ENCODE measurements at places on chromosomes 2 and 18.

DNA sequence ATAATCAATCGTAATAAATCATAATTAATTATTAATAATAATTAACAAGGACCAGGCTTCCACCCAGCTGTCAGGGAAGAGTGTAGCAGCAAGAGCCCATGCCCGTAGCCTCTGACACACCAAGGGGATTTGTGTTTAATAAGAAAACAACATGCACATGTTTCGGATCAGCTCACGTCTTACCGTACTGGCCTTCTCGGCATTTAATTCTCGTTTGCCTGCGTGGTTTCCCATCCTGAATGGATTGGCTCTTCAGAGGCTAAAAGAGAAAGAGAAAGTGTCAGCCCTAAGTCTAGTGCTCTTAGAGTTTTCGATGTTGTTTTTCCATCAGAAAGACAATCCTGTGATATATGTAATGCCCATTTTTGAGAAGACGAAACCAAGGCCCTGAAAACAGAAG lies 27.6 kb downstream of the MBP start:
- no peak for DNase-seq

DNA sequence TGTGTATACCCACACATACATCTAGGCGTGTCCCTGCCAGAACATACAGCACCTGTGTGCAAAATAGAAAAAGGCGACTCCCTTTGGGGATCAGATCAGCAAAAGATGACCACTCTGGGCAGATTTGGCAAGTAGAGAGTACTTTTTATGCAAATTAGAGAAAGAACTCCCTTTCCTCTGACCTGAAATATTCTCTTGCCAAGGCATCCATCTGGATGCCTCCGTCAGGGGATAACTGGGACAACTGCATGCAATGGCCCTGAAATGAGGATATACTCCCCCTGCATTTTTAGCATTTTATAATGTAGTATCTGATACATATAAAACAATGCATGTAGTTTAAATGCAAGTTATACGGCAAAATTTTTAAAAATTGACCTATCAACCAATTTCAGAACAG lies 247.7 kb downstream of the ICOS start:
- no peak for DNase-seq

GRCh38 chr18:75256376-75256775 lies 45.8 kb downstream of the TSHZ1 start:
- no peak for DNase-seq

DNA sequence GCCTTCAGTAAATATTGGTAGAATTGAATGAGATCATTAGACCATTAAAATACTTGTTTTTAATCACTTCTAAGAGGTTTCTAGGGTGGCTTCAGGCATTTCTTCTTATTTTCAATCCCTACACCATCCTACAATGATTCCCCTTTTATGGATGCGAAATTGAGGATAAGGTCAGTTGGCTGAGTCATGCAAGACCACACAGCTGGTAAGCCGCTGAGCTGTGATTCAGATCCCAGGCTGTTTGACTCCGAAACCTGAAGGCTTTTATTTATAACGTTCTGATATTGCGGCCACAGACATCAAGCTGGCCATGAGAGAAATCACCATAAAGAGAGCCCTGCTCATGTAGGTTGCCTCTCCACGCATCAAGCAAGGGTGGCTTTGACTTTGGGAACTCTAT lies 133.4 kb downstream of the VAPA start:
- DNase-seq: no peak

DNA sequence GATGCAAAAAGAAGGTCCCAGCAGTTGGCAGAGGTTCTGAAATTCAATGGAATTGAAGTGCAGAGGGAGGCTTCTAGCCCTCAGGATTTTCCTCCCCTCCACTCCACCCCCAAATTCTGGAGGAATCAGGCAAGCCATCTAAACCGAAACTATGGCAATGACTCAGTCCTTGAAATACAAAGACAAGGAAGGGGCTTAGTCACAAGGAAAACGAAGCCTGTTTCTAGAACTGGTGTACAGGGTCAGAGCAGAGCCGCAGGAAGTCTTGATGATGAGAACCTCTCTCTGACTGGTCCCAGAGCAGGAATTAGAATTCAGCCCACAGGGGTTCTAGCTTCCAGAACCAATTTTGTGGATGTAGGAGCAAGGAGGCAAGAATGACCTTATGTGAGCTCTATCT lies 111.7 kb upstream of the SCN1A start:
- DNase-seq: no peak

DNA sequence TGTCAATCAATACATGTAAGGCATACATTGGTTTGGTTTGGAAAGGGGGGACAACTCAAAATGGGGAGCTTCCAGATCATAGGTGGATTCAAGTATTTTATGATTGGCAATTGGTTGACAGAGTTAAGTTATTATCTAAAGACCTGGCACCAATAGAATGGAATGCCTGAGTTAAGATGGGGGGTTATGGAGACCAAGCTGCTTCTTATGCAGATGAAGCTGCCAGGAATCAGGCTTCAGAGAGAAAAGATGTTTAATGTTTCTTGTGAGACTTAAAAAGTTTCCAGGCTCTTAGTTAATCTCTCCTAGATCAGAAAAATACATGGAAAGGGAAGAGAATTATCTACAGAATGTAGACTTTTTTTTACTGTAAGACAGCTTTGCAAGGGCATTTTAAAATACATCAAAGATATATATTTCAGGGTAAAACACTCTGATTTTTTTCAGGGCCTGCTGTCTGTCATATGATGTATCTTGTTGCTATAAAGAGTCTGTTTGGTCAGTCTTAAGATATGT lies 1343.2 kb upstream of the LRRTM1 start:
- DNase-seq: no peak

DNA sequence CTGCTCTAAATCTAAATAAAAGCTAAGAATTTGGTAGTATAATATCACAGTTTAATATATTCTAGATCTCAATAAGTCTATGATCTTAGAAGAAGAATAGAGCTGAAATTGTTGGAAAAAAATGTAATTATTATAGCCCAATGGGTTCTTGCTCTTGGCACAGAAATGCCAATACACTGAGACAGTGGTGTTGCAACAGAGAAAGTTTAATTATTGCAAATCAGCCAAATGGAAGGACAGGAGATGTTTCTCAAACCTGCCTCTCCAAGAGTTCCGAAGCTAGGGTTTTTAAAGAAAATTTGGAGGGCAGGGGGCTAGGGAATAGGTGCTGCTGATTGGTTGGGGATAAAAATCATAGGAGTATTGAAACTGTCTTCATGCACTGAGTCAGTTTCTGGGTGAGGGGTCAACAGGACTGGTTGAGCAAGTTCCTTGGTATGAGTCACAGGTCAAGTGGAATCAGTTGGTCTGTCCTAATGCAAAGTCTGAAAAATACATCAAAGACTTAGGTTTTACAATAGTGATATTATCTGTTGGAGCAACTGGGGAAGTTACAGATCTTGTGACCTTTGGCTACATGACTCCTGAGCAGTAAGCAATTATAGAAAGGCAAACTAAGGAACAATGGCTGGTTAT lies 228.6 kb downstream of the CD226 start:
- no peak for DNase-seq

DNA sequence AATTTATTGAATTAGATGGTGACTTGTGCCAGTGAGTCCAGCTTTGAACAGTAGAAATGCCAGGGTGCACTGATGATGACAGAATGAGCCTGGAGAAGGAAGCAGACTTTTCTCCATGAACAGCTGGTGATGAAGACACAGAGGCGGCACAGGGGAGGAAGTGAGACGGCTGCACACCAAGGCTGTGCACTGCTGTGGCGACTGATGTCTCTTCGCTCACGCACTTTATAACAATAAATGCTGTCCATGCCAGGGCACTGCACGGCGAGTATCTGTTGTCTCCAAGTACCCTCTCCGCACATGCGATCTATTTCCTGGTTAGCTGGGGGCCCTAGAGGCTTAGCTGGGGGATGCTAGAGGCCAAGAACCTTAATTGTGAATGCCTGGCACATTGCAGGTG lies 175.2 kb downstream of the TMEM200C start:
- DNase-seq: no peak

All from D721Med (cell line).